ENCODE measurements at places on chromosomes 2 and 18.

DNA sequence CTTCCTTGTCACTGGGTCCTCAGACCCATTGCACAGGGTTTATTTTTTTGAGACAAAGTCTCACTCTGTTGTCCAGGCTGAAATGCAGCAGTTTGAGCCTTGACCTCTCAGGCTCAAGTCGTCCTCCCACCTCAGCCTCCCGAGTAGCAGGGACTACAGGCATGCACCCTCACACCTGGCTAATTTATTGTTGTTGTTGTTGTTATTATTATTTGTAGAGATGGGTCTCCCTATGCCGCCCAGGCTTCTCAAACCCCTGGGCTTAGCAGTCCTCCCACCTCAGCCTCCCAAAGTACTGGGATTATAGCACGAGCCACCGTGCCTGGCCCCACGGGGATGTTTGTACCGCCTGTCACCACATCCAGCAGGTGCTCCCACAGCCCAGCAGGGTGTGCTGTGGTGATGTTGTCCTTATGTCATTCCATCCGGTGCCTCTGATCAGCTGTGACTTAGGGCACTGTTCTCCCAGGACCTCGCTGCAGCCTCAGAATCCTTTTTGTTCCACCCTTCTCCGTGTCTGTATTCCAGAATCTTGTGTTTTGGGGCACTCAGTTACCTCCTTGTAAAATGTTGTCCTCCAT lies 182.3 kb downstream of the INO80D start:
- DNase-seq, result peak; percentile 8

- no peak for DNase-seq
These were observed 238.2 kb upstream of the MYT1L start for GRCh38 chr2:2569306-2569705.

- DNase-seq, result no peak
These were observed 170.6 kb upstream of the MYT1L start for GRCh38 chr2:2501454-2502200.

DNA sequence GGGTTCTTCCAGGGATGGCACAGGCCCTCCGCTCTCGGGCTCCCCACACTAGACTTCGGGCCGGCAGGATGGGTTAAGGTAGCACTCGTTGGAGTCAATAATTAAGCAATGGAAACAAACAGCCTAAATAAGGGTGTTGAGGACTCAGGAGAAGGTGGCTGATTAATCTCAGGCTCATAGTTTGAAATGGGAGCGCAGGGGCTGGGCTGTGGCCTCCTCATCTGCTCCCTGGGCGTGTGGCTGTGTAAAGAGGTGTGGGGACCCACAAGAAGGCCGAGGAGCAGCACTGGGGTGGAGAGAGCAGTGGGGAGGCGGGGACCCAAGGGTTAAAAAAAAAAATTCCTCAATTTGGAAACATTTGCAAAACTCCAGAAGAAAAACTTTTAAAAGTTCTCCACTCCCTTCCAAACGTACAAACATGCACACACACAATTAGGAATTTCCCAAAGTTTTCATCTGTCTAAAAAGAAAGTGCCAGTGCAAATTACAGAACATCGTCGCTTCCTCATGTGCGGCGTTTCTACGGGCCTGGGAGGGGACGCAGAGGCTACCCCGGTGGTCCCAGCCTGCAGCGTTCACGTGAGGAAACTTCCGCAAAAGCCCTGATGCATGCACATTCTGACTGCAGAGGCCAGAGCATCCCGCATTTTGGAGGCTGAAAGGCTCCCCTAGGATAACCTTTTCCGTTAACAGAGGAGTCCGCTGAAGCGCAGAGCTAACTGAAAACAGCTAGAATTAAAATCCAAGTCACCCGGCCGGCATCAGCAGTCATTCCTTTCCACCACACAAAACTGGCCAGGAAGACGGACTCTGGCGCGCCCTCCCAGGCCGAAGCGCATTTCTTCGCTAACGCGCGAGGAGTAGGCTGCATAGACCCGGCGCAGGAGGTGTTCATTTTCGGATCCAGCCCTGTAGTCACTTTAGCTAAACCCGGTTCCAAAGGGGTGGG lies 1.0 kb upstream of the TUBB6 start:
- DNase-seq, result peak; percentile 47

Measured in hematopoietic multipotent progenitor cell treated with erythropoietin and hydrocortisone succinate and interleukin-3 and kit ligand, for 15 days (in vitro differentiated cells).